ENCODE measurements at places on chromosomes 12 and 14. TPM values are rescaled to one million over a fixed set of nuclear protein-coding genes. Genes with fewer than 3 reads are reported as not detected.

DNA sequence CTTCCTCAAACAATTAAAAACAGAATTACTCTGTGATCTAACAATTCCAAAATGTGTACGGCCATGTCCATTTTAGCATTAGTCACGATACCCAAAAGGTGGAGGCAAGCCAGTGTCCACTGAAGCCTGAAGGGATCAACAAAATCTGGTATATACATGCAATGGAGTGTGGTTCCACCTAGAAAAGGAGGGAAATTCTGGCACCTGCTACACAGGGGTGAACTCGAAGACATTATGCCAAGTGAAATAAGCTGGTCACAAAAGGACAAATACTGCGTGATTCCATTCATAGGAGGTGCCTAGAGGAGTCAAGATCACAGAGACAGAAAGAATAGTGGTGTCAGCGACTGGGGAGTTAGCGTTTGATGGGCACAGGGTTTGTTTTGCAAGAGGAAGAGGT lies 331.4 kb downstream of the MED13L start:
- no peak overlapping the region for H3K27ac ChIP-seq
- no peak overlapping the region for H3K4me3 ChIP-seq
- H3K36me3 ChIP-seq = peaks cover 3% of the 10 kb centered on the region
- no peak for DNase-seq
- H3K27me3 ChIP-seq = no peaks in the 10 kb centered on the region

GRCh38 chr14:59425322-59425935 lies 39.8 kb downstream of the GPR135 start:
- peaks cover 73% of the 10 kb centered on the region for H3K4me1 ChIP-seq
- H3K27ac ChIP-seq = peak overlapping the region; percentile 53
- no peak overlapping the region for H3K4me3 ChIP-seq
- H3K36me3 ChIP-seq = no peaks in the 10 kb centered on the region

GRCh38 chr12:40055228-40055579 lies 50.7 kb downstream of the SLC2A13 start:
- no peaks in the 10 kb centered on the region for H3K27me3 ChIP-seq
- peaks cover 12% of the 10 kb centered on the region for H3K4me1 ChIP-seq
- H3K27ac ChIP-seq = peak overlapping the region; percentile 14
- no peaks in the 10 kb centered on the region for H3K36me3 ChIP-seq
- DNase-seq = no peak

GRCh38 chr12:66149702-66150398 lies 19.3 kb upstream of the LLPH start:
- no peak overlapping the region for H3K27ac ChIP-seq
- H3K4me1 ChIP-seq = peaks cover 6% of the 10 kb centered on the region
- H3K36me3 ChIP-seq = peaks cover 10% of the 10 kb centered on the region
- H3K4me3 ChIP-seq = no peak overlapping the region

DNA sequence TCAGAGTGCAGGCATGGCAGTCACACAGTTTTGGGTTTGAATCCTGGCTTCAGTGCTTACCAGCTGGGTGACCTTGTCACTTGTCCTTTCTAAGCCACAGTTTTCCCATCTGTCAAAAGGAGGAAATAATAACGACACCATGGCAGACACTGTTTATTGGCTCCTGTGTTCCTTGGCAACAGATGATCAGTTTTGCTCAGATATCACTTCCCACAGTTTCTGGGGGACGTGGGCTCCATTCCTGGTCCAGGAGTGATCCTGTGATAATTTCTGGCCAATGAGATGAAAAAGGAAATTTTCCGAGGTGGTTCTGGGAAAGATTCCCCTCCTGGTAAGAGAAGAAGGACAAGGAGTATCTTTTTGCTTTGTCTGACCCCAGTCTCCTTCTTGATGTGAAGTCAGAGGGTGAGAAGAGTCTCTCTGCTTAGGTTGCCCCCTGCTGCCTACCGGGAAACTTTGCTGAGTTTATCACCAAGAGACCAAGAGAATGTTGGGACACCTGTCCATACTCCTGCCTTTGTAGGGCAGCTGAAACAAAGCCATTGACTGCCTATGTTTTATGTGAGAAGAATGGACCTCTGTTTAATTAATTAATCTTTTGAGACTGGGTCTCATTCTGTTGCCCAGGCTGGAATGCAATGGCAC lies 178.9 kb upstream of the NRXN3 start:
- no peaks in the 10 kb centered on the region for H3K4me1 ChIP-seq
- no peak for DNase-seq
- H3K4me3 ChIP-seq = no peak overlapping the region

GRCh38 chr12:47087088-47087688 lies 7.4 kb upstream of the AMIGO2 start:
- peaks cover 70% of the 10 kb centered on the region for H3K4me1 ChIP-seq
- no peaks in the 10 kb centered on the region for H3K27me3 ChIP-seq
- H3K36me3 ChIP-seq = no peaks in the 10 kb centered on the region
- no peak overlapping the region for H3K4me3 ChIP-seq
- no peak for DNase-seq

DNA sequence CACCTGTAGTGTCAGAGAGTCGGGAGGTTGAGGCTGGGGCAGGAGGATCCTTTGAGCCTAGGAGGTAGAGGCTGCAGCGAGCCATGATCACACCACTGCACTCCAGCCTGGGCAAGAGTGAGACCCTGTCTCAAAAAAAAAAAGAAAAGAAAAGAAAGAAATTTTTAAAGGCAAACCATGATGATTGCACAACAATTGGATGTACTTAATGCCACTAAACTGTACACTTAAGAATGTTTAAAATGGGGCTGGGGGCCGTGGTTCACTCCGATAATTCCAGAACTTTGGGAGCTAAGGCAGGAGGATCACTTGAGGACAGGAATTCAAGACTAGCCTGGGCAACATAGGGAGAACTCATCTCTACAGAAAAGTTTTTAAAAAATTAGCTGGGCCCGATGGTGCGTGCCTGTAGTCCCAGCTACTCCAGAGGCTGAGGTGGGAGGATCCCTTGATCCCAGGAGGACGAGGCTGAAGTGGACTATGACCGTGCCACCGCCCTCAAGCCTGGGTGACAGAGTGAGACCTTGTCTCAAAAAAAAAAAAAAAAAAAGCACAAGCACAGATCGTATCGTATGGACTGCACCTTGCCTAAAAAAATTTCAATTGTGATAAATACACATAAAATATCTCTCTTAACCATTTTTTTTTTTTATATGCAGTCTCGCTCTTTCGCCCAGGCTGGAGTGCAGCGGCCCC lies 32.7 kb downstream of the JAG2 start:
- DNase-seq = no peak
- no peaks in the 10 kb centered on the region for H3K27me3 ChIP-seq
- H3K27ac ChIP-seq = no peak overlapping the region
- H3K4me1 ChIP-seq = no peaks in the 10 kb centered on the region
- H3K4me3 ChIP-seq = no peak overlapping the region

GRCh38 chr12:75345531-75345930 lies 11.1 kb downstream of the GLIPR1L1 start:
- H3K4me3 ChIP-seq = no peak overlapping the region
- no peak for DNase-seq
- H3K36me3 ChIP-seq = no peaks in the 10 kb centered on the region
- H3K4me1 ChIP-seq = no peaks in the 10 kb centered on the region

GRCh38 chr12:93650626-93651025 lies 26.5 kb upstream of the CRADD start:
- H3K4me3 ChIP-seq = no peak overlapping the region
- DNase-seq = no peak
- H3K27me3 ChIP-seq = no peaks in the 10 kb centered on the region
- no peaks in the 10 kb centered on the region for H3K36me3 ChIP-seq
- no peak overlapping the region for H3K27ac ChIP-seq

- H3K36me3 ChIP-seq = no peaks in the 10 kb centered on the region
- DNase-seq = no peak
- H3K4me3 ChIP-seq = no peak overlapping the region
- H3K27me3 ChIP-seq = no peaks in the 10 kb centered on the region
- H3K4me1 ChIP-seq = no peaks in the 10 kb centered on the region
These were observed 110.5 kb upstream of the FUT8 start for GRCh38 chr14:65301862-65302539.

DNA sequence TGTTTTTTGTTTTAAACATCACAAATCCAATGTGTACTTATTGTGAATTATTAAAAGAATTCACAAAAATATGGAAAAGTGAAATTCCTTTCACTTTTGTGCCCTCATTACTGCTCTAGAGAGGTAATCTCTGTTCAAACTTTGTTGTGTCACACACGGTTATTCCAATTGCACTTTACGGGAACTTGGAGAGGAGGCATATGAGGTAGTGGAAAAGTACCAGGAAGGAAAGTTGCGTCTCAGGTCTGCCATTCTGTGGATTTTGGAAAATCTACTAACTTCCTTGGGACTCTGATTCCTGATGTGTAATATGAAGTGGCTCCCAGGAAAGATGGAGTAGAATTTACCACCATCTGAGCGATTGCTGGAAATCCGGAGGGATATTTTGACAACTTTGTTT lies 90.9 kb upstream of the DCN start:
- H3K27me3 ChIP-seq = no peaks in the 10 kb centered on the region
- H3K36me3 ChIP-seq = no peaks in the 10 kb centered on the region
- peak overlapping the region; percentile 22 for H3K4me3 ChIP-seq

- no peak overlapping the region for H3K4me3 ChIP-seq
- no peaks in the 10 kb centered on the region for H3K36me3 ChIP-seq
- H3K4me1 ChIP-seq = no peaks in the 10 kb centered on the region
- H3K27me3 ChIP-seq = no peaks in the 10 kb centered on the region
- DNase-seq = no peak
These were observed 155.6 kb downstream of the ETV6 start for GRCh38 chr12:11805043-11805442.

DNA sequence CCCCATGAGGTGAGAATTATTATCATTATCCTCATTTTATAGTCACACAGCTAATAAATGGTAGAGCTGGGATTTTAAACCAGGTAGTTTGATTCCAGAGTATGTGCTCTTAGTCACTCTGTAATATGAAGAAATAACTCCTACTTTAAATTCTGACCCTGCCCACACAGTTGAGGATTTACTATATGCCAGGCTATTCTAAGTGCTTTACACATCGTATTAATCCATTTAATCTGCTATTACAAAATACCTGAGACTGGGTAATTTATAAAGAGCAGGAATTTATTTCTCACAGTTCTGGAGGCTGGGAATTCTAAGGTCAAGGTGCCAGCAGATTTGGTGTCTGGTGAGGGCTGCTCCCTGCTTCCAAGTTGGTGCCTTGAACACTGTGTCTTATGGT lies 19.6 kb upstream of the WIF1 start:
- no peak for DNase-seq
- H3K4me3 ChIP-seq = no peak overlapping the region
- H3K36me3 ChIP-seq = no peaks in the 10 kb centered on the region

DNA sequence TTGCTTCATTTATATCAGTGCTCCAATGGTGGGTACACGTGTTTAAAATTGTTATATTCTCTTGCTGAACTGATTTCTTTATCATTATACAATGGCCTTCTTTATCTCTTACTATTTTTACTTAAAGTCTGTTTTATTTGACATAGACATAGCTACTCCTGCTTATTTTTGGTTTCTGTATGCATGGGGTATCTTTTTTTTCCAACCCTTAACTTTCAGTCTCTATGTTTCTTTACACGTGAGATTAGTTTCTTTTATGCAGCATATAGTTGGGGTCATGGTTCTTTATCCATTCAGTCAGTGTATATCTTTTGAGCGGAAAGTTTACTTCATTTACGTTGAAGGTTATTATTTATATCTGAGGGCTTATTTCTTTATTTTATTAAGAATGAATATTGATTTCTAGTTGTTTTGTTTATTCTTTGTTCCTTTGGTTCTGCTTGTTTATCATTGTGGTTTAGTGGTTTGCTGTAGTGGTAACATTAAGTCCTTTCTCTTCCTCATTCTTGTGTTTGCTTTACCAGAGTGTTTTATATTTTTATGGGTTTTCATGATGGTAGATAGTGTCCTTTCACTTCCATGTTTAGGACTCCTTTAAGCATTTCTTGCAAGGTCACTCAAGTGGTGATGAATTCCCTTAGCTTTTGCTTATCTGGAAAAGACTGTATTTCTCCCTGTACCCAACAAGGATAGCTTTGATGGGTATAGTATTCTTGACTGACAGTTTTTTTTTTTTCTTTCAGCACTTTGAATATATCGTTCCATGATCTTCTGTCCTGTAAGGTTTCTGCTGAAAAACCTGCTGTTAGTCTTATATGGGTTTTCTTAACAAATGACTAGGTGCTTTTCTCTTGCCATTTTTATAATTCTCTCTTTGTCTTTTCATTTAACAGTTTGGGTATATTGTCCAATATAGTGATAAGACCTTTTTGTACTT lies 38.3 kb upstream of the FAR2 start:
- no peaks in the 10 kb centered on the region for H3K4me1 ChIP-seq
- H3K27me3 ChIP-seq = no peaks in the 10 kb centered on the region

DNA sequence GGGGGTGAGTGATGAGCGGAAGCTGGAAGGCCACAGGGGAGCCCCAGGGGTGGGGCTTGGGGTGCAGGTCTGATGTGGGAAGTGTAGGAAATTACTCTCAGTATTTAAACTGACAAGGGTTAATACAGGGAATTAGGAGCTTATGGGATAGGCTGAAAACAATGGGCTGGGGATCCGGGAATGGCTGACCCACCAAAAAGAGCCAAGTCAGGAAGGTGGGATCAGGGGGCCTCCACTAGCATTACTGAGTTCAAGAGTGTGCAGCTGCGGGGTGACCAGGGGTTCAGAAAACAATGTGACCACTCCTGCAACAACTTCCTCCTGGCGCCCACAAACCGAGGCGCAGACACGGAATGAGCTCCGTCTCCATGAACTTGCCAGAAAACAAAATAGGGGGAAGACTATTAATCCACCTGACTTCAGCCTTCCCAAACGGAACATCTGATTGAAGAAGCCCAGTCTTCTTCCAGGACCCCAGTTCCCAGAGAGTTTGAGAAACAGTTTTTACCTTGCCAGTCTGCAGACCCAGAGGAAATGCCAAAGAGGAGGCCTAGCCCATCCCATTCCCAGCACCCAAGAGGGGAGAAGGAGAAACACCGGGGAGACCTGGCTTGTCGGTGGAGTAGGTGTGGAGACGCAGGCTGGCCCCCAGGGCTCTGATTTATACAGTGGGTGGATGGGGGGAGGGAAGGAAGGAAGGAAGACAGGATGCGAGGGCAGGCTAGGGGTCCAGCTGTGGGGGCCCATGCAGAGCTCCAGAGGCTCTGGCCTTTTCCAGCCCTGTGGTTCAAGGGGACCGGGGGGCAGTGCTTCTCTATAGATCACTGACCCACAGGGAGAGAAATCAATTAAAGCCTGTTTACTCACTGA lies 16.5 kb upstream of the YY1 start:
- H3K36me3 ChIP-seq = no peaks in the 10 kb centered on the region
- H3K27me3 ChIP-seq = no peaks in the 10 kb centered on the region
- peak overlapping the region; percentile 70 for H3K4me3 ChIP-seq
- no peak overlapping the region for H3K27ac ChIP-seq
- no peak for DNase-seq

DNA sequence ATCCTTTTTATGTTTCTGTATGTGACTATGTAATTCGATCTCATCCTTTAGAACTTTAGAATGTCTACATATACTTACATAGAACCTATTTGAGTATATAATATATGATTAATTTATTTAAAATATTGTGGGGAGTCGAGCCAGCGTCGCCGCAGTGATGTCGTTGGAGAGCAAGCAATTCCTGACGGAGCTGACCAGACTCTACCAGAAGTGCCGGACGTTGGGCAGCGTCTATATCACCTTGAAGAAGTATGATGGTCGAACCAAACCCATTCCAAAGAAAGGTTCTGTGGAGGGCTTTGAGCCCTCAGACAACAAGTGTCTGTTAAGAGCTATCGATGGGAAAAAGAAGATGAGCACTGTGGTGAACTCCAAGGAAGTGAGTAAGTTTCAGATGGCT lies 6.4 kb upstream of the CD27 start:
- no peaks in the 10 kb centered on the region for H3K27me3 ChIP-seq
- H3K27ac ChIP-seq = no peak overlapping the region
- DNase-seq = no peak
- H3K4me1 ChIP-seq = no peaks in the 10 kb centered on the region

The SLCO1B3 gene
- not detected for total RNA-seq

The GARIN6 gene
- total RNA-seq = not detected

The EPYC gene
- not detected for total RNA-seq

The MSRB3 gene
- total RNA-seq = 221 TPM

The P2RX2 gene
- not detected for total RNA-seq

Measured in thoracic aorta (tissue), 2 donors.